ENCODE measurements at places on chromosomes 6 and 20.
A peak's percentile ranks its signal among the peaks of the same experiment; 100 is the strongest.

GRCh38 chr6:8589941-8590729, 154.8 kb upstream of the SLC35B3 start:
- H3K36me3 ChIP-seq = no peaks in the 10 kb centered on the region
- DNase-seq = peak; percentile 22
- no peaks in the 10 kb centered on the region for H3K27me3 ChIP-seq
- no peak overlapping the region for H3K27ac ChIP-seq
- H3K4me1 ChIP-seq = 0 out of 2 replicates have a peak, but pooled peaks cover 1% of the 10 kb centered on the region

DNA sequence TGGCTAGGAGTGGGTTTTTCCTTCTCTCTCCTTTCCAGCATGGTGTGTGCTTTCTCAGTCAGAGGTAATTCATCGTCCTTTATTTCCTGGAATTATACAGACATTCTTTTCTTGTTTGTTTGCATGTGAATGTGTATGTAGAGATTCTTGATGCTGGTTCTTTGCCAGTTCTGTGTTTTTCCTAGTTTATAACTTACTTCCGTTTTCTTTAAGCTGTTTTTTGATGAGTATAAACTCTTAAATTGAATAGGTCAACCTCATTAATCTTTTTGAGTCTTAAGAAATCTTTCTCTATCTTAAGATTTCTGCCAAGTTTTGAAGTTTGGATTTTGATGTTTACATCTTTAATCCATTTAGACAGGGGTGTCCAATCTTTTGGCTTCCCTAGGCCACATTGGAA, 38.7 kb downstream of the IGF2R start:
- H3K36me3 ChIP-seq = no peaks in the 10 kb centered on the region
- H3K4me1 ChIP-seq = peaks cover 1% of the 10 kb centered on the region
- no peaks in the 10 kb centered on the region for H3K27me3 ChIP-seq
- H3K4me3 ChIP-seq = no peak overlapping the region

GRCh38 chr6:79431537-79431933, 105.7 kb downstream of the LCA5 start:
- no peaks in the 10 kb centered on the region for H3K36me3 ChIP-seq
- H3K27me3 ChIP-seq = no peaks in the 10 kb centered on the region
- no peak for DNase-seq
- H3K4me3 ChIP-seq = no peak overlapping the region
- H3K27ac ChIP-seq = no peak overlapping the region

GRCh38 chr6:53465732-53466131, 79.2 kb downstream of the GCLC start:
- no peaks in the 10 kb centered on the region for H3K27me3 ChIP-seq
- DNase-seq = no peak
- H3K4me3 ChIP-seq = no peak overlapping the region
- no peaks in the 10 kb centered on the region for H3K36me3 ChIP-seq
- H3K27ac ChIP-seq = no peak overlapping the region

DNA sequence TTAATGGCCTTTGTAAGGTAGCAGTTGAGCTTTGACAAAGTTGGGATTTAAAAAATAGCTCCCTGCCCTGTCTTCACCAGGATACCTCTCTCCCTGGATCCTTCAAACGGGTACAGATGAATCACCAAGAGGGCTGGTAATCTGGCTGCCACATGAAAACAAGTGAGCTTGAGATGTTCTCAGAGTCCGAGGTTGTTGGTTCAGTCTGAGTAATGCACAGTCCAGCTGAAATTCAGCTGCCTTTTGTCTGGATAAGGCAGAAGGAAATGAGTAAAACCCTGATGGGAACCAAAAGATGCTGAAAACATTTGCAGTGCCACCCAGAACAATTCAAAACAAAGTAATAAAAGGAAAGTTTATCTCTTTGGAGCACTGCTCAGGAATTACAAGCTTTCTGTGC, 86.8 kb downstream of the GJA1 start:
- no peak overlapping the region for H3K27ac ChIP-seq
- no peak overlapping the region for H3K4me3 ChIP-seq
- no peaks in the 10 kb centered on the region for H3K36me3 ChIP-seq
- H3K4me1 ChIP-seq = peaks cover 5% of the 10 kb centered on the region

GRCh38 chr20:48672324-48672723, 155.5 kb downstream of the PREX1 start:
- H3K27ac ChIP-seq = no peak overlapping the region
- H3K36me3 ChIP-seq = no peaks in the 10 kb centered on the region
- no peak for DNase-seq

GRCh38 chr6:133707456-133707855, 181.5 kb upstream of the TCF21 start:
- H3K36me3 ChIP-seq = no peaks in the 10 kb centered on the region
- no peak overlapping the region for H3K27ac ChIP-seq
- no peaks in the 10 kb centered on the region for H3K4me1 ChIP-seq
- H3K4me3 ChIP-seq = no peak overlapping the region

GRCh38 chr6:170087941-170088581, 202.8 kb downstream of the DLL1 start:
- no peak overlapping the region for H3K4me3 ChIP-seq
- H3K27ac ChIP-seq = no peak overlapping the region
- H3K4me1 ChIP-seq = no peaks in the 10 kb centered on the region
- no peaks in the 10 kb centered on the region for H3K27me3 ChIP-seq
- no peak for DNase-seq

- H3K27ac ChIP-seq = no peak within 1 kb of the TSS
- H3K4me3 ChIP-seq = peak within 1 kb of the TSS; percentile 62
- no peaks in the 10 kb centered on the region for H3K36me3 ChIP-seq
- no peaks in the 10 kb centered on the region for H3K4me1 ChIP-seq
These were observed at the start of gene NKAIN2 for GRCh38 chr6:123803504-123804013. TSS of gene NKAIN2 (plus strand) at chr6:123803865.

DNA sequence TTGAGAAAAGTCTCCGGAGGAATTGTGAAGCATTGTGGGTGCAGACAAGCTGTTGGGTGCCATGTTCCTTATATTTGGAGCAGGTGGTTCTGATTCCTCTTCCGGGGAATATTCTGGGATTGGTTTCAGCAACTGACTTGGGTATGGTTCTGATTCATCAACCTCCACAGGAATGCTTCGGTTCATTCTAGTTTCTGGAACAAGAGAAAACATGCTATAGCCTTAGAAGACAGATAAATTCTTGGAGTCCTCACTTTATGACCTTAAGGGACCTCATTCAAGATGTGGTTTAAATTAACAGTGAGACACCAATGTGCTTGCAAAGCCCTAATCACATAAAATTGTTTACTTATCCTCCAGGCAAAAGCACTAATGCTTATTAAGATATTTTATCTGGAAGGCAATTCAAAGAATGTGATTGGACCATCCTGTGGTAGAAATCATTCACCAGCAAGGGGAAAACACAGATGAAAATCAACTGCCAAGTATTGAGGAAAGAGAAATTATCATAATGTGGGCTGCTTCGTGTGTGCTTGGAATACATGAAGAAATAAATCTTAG, 13.7 kb downstream of the TRAF3IP2 start:
- no peaks in the 10 kb centered on the region for H3K4me1 ChIP-seq
- H3K36me3 ChIP-seq = peaks cover 4% of the 10 kb centered on the region
- H3K27ac ChIP-seq = no peak overlapping the region
- H3K4me3 ChIP-seq = no peak overlapping the region
- DNase-seq = no peak
- no peaks in the 10 kb centered on the region for H3K27me3 ChIP-seq

GRCh38 chr6:30340589-30341054, 4.3 kb upstream of the RPP21 start:
- DNase-seq = no peak
- H3K36me3 ChIP-seq = peaks cover 11% of the 10 kb centered on the region
- no peaks in the 10 kb centered on the region for H3K4me1 ChIP-seq
- no peak overlapping the region for H3K4me3 ChIP-seq
- no peak overlapping the region for H3K27ac ChIP-seq

DNA sequence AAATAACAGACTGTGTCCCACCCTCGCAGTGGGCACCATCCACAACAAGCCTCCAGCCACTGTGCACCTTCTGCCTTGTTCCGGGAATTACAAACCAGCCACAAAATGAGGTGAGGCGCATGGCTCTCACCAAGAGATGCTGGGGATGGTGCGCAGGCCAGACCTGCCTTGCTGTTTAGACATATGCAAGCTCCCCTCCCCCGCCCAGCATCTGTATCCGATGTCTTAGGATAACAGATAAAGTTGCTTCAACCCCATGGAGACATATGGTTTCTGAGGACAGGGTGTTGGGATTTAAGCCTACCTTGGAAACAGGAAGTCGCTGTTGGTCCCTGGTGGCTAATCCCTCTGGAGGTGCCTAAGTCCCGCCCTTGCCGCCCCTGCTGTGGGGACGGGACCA, 50.4 kb upstream of the MPC1 start:
- no peak overlapping the region for H3K4me3 ChIP-seq
- H3K36me3 ChIP-seq = no peaks in the 10 kb centered on the region
- H3K27ac ChIP-seq = no peak overlapping the region
- H3K4me1 ChIP-seq = no peaks in the 10 kb centered on the region
- no peaks in the 10 kb centered on the region for H3K27me3 ChIP-seq

DNA sequence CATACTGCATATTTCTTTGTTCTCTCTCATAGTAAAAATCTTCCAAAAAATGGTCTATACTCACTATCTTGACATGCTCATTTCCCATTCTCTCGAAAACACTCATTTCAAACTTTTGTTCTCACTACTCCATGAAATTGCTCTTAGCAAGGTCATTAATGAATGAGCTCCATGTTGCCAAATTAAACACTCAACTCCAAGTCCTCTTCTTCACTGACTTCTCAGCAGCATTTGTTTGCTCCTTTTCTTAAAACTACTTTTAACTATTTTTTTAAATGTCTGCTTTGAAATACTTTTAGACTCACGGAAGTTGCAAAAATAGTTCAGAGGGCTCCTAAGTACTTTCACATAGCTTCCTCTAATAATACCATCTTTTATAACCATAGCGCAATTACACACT, 274.0 kb upstream of the PREP start:
- no peaks in the 10 kb centered on the region for H3K27me3 ChIP-seq
- H3K27ac ChIP-seq = no peak overlapping the region
- H3K4me3 ChIP-seq = no peak overlapping the region

GRCh38 chr6:125094563-125094962, 59.0 kb upstream of the TPD52L1 start:
- H3K36me3 ChIP-seq = no peaks in the 10 kb centered on the region
- H3K4me1 ChIP-seq = no peaks in the 10 kb centered on the region
- no peak overlapping the region for H3K4me3 ChIP-seq
- no peaks in the 10 kb centered on the region for H3K27me3 ChIP-seq

GRCh38 chr6:19752746-19753145, 84.4 kb upstream of the ID4 start:
- no peaks in the 10 kb centered on the region for H3K27me3 ChIP-seq
- H3K27ac ChIP-seq = no peak overlapping the region
- no peaks in the 10 kb centered on the region for H3K4me1 ChIP-seq
- H3K4me3 ChIP-seq = no peak overlapping the region
- DNase-seq = no peak
- H3K36me3 ChIP-seq = no peaks in the 10 kb centered on the region

DNA sequence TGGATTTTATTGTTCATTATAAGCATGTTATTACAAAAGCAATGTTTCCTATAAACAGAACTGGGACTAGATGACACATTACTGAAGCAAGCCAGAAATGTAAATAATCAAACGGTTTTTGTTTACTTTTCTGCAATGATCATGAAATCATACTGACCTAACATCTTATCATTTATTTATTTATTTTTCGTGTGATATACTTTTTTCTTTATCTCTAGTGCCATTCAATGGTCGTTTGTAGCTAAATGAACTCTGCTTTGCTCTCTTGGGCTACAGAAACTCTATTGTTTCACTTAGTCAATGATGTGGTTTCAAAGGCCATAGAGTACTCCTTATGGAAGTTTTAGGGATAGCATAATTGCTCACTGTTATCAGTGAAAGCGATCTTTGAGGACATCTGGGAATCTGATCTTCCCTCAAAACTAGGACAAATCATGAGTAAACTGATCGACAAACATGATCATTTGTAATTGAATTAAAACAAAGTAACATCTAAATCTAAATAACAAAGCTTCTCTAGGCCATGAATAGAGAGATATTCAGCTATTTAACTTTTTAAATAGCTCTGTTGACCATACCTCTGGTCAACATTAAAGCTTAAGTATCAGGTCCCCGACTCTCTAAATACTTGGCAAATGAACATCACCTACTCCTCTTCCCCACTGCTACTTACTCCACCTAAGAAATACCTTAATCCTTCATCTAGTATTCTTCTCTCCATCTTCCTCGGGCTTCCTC, 933.4 kb downstream of the TFAP2A start:
- H3K4me1 ChIP-seq = no peaks in the 10 kb centered on the region
- no peaks in the 10 kb centered on the region for H3K36me3 ChIP-seq
- H3K4me3 ChIP-seq = no peak overlapping the region
- H3K27me3 ChIP-seq = no peaks in the 10 kb centered on the region
- H3K27ac ChIP-seq = no peak overlapping the region

DNA sequence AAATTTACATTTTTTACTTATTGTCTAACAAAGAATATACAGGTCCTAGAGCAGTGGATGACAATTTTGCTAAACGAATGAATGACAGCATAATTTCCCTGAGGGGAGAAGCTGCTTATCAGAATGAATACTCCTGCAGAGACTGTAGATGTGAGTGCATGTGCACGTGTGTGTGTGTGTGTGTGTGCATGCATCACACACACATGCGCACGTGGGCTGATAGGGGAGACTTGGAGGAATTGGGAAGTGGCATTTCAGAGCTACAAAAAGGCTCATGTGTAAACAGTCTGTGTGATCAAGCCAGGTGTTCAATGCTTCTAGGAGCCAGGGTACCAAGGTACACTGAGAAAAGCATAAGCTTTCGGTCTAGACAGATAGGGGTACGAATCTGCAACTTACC, 93.5 kb upstream of the SASH1 start:
- no peaks in the 10 kb centered on the region for H3K27me3 ChIP-seq
- no peaks in the 10 kb centered on the region for H3K36me3 ChIP-seq
- no peak overlapping the region for H3K4me3 ChIP-seq
- no peak overlapping the region for H3K27ac ChIP-seq
- DNase-seq = no peak

DNA sequence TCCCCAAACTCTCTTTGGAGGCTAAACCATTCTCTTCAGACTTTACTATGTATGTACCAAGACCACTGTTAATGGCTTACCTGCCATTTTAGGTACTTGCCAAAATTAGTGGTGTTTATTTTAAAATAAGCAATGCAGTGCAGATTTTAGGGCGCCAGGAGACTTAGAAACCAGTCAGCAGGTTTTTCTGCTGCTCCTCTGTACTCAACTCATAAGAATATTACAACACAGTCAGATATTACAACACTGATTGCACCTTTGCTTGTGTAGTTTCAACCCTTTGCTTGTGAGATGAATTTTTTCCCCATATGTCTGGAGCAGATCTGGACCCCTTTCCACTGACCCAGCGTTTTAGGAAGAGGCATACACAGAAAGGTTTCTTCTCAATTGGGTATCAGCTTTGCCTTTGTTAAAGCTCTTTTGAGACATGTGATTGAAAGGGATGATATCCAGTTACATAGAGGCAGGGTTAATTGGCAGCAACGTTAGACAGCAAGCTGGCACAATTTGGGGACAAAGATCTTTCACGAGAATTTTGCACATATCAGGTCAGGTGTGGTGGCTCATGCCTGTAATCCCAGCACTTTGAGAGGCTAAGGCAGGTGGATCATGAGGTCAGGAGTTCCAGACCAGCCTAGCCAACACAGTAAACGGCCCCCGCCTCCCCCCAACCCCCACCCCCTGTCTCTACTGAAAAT, 6.2 kb downstream of the TTPAL start:
- H3K27me3 ChIP-seq = no peaks in the 10 kb centered on the region
- H3K27ac ChIP-seq = no peak overlapping the region
- no peaks in the 10 kb centered on the region for H3K4me1 ChIP-seq
- H3K4me3 ChIP-seq = no peak overlapping the region
- no peak for DNase-seq

All from iPS DF 6.9 (cell line).